ENCODE measurements at places on chromosomes 16 and 17. TPM values are rescaled to one million over a fixed set of nuclear protein-coding genes. Genes with fewer than 3 reads are reported as not detected.

- DNase-seq = no peak
These were observed 13.6 kb upstream of the TVP23A start for GRCh38 chr16:10831894-10832886.

GRCh38 chr17:72387969-72388368 is 267.1 kb downstream of the SOX9 start:
- DNase-seq = no peak

The MYH1 gene
- total RNA-seq = not detected

- no peak for DNase-seq
These were observed 19.6 kb downstream of the AKAP10 start for GRCh38 chr17:19958023-19958422.

The HSD3B7 gene
- 2.2 TPM for total RNA-seq

GRCh38 chr17:55570391-55570790 is 59.1 kb upstream of the SMIM36 start:
- DNase-seq = no peak

DNA sequence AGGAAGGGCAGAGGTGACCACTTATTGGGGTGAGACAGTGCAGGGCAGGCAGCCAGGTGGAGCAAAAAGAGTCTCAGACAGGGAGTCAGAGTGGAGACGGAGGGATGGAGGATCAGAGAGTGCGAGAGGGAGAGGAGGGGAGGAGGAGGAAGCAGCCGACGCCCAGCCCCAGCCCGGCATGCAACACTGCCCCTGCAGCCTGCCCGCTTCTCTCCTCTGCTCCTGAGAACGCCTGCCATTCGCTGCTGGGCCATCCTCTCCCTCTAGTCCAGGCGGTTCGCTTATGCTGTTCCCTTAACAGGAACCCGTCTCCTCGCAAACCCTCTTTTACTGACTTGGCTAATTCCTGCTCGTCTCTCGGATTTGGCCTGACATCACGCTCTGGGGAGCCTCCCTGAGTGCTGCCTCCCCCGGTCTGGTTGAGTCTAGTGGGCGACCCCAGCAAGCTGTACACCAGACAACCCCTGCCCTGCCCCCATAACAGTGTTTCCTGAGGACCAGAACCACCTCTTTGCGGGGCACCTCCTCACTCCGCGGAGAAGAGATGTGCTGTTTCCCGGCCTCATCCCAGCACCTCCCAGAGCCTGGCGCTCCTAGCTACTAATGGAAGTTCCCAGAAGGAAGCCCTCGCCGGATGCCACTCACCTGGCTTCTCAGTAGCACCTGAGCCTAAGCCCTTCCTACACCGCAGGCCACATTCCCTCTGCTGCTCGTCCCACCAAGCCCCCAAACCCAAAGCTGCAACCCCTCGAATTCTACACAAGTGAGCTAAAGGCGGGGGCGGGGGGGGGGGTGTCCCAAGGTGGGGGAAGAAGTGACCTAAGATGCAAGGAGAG is 61.2 kb upstream of the CCL1 start:
- DNase-seq = no peak

The DOC2A gene
- total RNA-seq = 0.33 TPM

The C17orf58 gene
- 31.1 TPM for total RNA-seq

GRCh38 chr16:88010343-88010967 is 59.2 kb downstream of the BANP start:
- no peak for DNase-seq

DNA sequence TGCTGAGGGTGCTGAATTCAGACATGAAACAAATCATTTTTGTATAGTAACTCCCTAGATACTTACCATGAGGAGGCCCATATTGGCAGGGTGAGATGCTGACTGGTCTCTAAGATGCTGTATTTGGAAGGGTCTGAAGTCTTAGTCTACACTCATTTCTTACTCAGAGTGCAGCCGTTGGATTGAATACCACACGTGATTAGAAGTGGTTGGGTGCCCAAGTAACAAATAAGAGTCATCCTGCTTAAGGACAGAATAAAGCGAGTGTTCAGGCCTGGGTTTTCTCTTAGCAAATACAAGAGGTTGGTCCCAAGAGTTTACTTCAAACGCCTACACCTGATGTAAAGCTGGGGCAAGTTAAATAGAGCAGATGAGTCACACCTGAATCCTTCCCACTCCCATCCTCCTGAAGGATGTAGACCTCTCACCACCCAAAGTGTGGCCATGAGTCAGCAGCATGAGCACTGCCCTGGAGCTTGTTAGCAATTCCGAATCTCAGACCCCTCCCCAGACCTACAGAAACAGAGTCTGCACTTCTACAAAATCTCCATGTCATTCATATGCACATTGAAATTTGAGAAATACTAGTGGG is 284.6 kb upstream of the CDH5 start:
- no peak for DNase-seq

- no peak for DNase-seq
These were observed 37.5 kb downstream of the CREBBP start for GRCh38 chr16:3842994-3843393.

The KLHL36 gene
- 56.8 TPM for total RNA-seq

DNA sequence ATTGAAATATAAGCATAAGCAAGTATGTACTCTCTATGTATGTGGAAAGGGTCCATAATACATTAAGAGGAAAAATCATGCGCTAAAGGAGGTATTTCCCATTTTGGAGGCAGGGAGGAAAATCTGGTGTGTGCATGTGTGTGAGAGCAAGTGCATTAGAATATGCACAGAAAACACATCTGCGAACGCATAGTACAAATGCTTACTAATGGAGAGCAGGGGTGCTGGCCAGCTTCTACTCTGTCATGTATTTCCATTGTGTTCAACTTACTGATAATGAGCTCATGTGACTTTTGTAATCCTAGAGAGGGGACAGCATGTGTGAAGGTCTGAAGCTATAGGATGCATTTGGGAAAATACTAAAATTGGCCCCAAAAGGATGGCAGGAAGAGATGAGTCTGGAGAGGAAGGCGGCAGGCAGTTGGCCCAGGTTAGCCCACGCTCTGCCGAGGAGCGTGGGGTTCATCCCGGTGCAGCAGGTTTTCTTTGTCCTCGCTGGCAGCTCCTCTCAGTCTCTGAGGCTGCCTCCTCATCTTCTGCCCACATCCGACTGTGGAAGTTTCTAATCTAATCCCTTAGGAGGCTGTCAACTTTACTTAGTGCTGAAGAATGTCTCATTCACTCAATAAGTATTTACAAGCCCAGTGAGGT is 17.8 kb upstream of the KSR1 start:
- no peak for DNase-seq

- DNase-seq = peak; percentile 37
These were observed 6.3 kb downstream of the ACSF3 start for GRCh38 chr16:89099905-89100304.

DNA sequence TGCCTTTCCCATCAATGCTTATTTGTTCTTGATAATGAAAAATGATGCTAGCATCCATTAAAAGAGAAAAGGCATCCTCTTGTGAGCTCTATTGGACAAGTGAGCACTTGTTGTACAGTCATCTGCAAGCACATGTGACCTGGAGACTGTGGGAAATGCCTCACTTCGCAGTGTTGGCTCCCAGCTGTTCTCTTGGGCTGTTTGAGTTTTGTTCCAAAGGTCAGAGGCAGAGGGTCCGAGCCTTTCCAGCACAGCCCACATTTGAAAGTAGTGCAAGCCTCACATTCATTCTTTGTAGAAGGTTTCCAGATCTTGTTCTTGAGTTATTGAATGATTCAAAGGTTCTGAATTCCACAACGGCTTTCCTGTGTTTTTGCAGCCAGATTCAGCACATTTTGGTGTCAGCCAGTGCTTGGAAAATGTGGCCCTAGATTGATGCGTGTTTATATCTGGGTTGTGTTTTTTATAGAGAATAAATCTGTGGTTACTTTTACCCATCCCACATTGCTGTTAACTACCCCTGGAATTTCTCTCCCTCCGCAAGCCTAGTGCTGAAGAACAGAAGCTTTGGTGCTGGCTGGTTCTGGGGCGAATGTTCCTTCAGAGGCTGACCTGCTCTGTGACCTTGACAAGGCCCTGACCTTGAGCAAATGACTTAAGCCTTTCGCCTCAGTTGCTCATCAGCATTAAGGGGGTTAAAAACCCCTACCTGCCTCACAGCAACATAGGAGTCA is 49.8 kb downstream of the CDH1 start:
- no peak for DNase-seq

DNA sequence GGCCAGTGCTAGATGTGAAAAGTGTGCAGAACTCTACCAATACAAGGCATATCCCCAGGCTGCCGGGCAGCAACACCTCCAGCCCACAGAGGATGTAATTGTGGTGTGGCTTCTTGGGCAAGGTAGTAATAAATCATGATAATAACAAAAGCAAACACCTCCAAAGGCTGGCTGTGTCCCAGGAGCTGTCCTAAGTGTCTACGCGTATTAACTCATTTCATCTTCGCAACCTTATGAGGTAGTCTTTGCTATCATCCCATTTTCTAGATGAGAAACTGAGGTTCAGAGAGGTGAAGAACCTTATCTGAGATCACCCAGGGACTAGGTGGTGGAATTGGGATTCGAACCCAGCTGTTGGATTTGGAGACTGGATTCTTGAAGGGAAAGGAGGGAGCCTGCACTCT is 5.3 kb downstream of the PDK2 start:
- DNase-seq = no peak

GRCh38 chr16:4654011-4654963 is 29.7 kb downstream of the MGRN1 start:
- no peak for DNase-seq

DNA sequence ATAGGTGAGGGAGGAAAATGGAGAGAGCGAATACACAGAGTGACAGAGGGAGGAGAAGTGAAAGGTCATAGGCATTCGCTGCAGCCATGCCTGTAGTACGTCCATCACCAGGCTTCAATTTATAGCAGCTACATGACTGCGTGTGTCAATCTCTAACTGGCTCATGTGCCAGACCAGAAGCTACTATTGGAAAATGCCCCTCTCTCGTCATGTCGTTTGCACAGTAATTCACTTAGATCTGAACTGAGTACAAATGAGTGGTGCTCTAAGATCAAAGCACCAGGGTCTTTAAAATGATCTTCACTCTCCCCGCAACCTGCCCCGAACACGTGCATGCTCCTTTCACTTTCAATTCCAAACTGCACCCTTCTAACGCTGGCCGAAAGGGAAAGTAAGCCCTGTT is 51.3 kb downstream of the ADCY9 start:
- peak; percentile 65 for DNase-seq

DNA sequence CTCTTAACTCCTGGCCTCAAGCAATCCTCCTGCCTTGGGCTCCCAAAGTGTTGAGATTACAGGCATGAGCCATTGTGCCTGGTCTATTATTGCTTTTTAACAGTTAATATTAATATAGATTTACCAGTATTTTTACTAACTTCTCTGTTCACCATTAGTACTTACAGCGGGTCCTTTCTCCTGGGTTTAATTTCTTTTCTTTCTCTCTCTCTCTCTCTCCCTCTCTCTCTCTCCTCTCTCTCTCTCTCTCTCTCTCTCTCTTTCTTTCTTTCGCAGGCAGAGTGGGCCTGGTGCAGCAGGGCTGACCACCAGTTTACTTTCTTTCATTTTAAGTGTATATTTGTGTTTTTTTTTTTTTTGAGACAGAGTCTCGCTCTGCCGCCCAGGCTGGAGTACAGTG is 14.7 kb upstream of the DHX40 start:
- no peak for DNase-seq

The PIK3R6 gene
- 0.63 TPM for total RNA-seq

DNA sequence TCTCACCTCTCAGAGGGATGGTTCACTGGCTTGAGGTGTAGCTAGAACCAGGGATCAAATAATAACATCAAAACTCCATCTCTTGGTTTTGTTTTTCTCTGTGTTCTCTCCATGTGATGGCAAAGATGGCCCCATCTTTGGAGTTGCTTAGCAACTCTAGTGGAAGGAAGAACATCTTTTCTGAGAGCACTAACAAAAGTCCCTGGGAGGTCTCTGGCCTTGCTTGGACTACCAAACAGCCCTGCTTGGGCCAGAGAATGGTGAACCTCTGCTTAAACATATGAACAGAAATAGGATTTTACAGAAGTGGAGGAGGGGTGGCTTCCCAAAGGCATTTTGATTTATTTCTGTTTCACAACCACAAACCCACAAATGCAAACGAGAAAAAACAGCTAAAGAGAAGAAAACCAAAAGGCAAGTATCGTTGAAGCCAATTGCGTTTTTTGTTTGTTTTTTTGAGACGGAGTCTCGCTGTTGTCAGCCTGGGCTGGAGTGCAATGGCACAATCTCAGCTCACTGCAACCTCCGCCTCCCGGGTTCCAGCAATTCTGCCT is 13.2 kb downstream of the GABARAPL2 start:
- no peak for DNase-seq

The SMCR8 gene
- 11.3 TPM for total RNA-seq

DNA sequence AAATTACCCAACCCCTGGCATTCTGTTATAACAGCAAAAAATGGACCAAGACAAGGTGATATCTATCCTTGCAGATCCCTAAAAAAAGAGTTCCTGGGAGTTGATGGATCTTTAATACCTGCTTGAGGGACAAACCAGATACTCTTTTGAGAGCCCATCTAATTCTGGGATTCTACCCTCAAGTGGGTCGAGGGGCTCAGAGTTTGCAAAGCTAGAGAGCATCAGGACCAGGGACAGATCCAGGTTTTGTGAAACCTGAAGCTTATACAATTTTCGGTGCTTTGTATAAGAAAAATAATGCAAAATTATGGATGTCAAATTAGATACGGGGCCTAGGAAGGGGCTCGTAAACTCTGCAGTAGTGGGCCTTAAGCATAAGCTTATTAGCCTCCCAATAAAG is 130.5 kb upstream of the CRHR1 start:
- DNase-seq = no peak

GRCh38 chr17:58271216-58271931 is 9.4 kb downstream of the MPO start:
- no peak for DNase-seq

DNA sequence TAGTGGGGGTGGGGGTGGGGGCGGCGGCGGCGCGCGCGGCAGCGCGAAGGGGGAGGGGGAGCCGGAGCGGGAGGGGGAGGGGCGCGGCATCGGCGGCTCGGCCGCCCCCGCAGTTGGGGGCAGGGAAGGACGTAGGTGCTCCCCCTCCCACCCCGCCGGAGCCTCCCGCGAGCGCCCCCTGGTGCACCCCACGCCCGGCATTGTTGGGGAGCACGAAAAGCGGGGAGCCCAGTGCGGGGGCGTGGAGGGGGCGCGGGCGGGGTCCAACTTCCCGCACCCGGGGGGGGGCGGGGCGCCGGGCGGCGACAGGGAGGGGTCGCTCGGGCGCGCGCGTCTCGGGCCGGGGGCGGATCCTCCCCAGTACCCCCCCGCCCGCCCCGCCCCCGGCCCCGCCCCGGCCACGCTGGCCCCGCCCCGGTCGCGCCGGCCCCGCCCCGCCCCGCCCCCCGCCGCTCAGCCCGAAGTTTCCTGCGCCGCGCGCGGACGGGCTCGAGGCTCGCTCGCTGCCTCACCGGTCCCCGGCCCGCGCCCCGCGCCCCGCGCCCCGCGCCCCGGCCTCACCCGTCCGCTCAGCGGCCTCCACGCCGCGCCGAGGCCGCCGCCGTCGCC is at the start of gene CACNA1H:
TSS of gene CACNA1H (plus strand) at position 456 of the 609 bp plus-strand sequence. CDS start 632 bp downstream, outside the sequence.
- peak; percentile 63 for DNase-seq

The PRR15L gene
- total RNA-seq = not detected

Measured in activated CD4-positive, alpha-beta memory T cell treated with anti-CD3 and anti-CD28 coated beads for 36 hours (primary cell).